ENCODE measurements at places on chromosomes 16 and 17. TPM values are rescaled to one million over a fixed set of nuclear protein-coding genes. Genes with fewer than 3 reads are reported as not detected.
A peak's percentile ranks its signal among the peaks of the same experiment; 100 is the strongest.

Gene OR1F1
- total RNA-seq: not detected

Gene SCGB1C2
- total RNA-seq: not detected

DNA sequence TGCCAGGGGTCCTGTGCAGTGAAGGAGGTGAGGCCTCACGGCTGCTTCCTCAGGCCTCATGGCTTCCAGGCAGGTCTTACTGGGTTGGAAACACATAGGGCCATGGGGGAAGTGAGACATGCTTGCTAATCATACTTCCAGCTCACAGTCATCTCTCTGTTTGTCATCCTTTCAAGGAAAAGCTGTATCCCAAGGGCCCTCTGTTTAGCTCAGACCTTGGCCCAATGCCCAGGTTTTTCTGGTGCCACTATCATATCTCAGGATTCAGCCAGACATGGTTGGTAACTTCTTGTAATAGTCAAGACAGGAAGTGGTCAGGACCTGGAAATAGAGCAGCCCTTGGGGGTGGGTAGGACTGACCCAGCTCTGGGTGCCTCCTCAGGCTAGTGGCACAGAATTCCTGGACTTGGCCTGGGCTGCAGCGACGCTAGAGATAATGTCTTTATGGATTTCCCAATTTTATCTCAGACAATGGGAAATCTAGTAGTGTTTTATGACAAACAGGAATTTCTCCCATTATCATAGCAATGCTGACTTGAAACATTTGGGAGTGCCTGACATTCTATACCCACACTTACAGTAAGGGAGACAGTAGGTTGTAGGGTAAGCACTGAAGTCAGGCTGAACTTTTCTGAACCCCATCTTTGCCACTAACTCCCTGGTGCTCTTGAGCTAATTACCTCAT is 13.5 kb upstream of the ITGB3 start:
- no peaks in the 10 kb centered on the region for H3K36me3 ChIP-seq
- H3K4me1 ChIP-seq: no peaks in the 10 kb centered on the region
- H3K27ac ChIP-seq: peak overlapping the region; percentile 18

GRCh38 chr17:76408037-76408849 is 23.8 kb downstream of the SPHK1 start:
- no peak overlapping the region for H3K27ac ChIP-seq
- DNase-seq: peak; percentile 81
- peaks cover 3% of the 10 kb centered on the region for H3K36me3 ChIP-seq
- no peaks in the 10 kb centered on the region for H3K27me3 ChIP-seq

Gene VMP1
- 192 TPM for total RNA-seq

Gene KIF18B
- 0.22 TPM for total RNA-seq

- peak within 1 kb of the TSS; percentile 60 for H3K4me3 ChIP-seq
- peak; percentile 34 for DNase-seq
- no peaks in the 10 kb centered on the region for H3K36me3 ChIP-seq
- H3K27ac ChIP-seq: no peak within 1 kb of the TSS
- no peaks in the 10 kb centered on the region for H3K4me1 ChIP-seq
Observed at GRCh38 chr17:6069539-6070429, at the start of gene WSCD1. WSCD1 (plus strand) TSS chr17:6070379; CDS start chr17:6080659, 10,280 bp downstream.

GRCh38 chr16:48526058-48526957 is 83.7 kb downstream of the N4BP1 start:
- H3K4me1 ChIP-seq: peaks cover 16% of the 10 kb centered on the region
- no peak overlapping the region for H3K4me3 ChIP-seq
- no peaks in the 10 kb centered on the region for H3K36me3 ChIP-seq
- peak; percentile 78 for DNase-seq
- no peaks in the 10 kb centered on the region for H3K27me3 ChIP-seq

Gene CX3CL1
- total RNA-seq: 3.3 TPM

DNA sequence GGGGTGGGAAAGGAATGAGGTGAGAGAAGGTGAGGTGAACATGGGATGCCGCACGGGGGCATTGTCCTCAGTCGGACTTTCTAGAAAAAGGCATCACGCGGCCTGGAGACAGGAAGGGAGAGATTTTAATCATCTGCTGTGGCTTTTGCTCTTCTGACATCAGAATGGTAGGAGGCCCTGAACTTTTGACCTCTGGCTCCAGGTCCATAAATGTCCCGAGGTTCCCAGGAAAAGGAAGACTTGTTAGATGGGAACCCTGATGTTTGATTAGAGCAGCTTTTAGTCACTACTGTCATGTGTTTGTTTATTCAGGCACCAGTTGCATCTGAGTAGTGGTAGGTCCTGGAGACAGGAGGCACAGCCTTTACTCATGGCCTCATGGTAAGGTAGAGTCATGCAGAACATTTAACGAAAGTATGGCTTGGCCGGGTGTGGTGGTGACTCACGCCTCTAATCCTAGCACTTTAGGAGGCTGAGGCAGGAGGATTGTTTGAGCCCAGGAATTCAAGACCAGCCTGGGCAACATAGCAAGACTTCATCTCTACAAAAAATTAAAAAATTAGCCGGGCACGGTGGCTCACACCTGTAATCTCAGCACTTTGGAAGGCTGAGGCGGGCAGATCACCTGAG is 203.1 kb downstream of the MSI2 start:
- H3K4me3 ChIP-seq: no peak overlapping the region
- peak; percentile 39 for DNase-seq
- no peaks in the 10 kb centered on the region for H3K36me3 ChIP-seq
- no peaks in the 10 kb centered on the region for H3K27me3 ChIP-seq
- H3K4me1 ChIP-seq: no peaks in the 10 kb centered on the region

GRCh38 chr16:68338326-68339119 is 27.7 kb downstream of the PRMT7 start:
- no peak overlapping the region for H3K4me3 ChIP-seq
- H3K27me3 ChIP-seq: no peaks in the 10 kb centered on the region
- peaks cover 14% of the 10 kb centered on the region for H3K4me1 ChIP-seq

DNA sequence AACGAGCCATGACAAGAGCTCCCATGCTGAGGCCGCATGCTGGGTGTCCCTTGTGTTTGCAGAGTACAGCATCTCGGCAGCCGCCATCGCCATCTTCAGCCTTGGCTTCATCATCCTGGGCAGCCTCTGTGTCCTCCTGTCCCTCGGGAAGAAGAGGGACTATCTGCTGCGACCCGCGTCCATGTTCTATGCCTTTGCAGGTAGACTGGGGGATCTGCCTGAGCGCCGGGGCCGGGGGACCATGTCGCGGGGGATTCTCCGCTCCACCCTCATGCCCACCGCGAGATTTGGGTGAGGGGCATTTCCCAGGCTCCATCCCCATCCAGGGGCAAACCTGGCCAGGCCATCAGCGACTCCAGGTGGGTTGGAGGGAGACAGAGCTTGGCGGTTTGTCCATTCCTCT is 10.7 kb downstream of the CACNG1 start:
- H3K4me3 ChIP-seq: no peak overlapping the region
- no peaks in the 10 kb centered on the region for H3K4me1 ChIP-seq
- H3K36me3 ChIP-seq: no peaks in the 10 kb centered on the region
- no peaks in the 10 kb centered on the region for H3K27me3 ChIP-seq
- H3K27ac ChIP-seq: no peak overlapping the region
- no peak for DNase-seq

Gene KRT24
- not detected for total RNA-seq

- no peaks in the 10 kb centered on the region for H3K36me3 ChIP-seq
- no peak for DNase-seq
- H3K27me3 ChIP-seq: no peaks in the 10 kb centered on the region
- H3K4me1 ChIP-seq: no peaks in the 10 kb centered on the region
- H3K27ac ChIP-seq: no peak overlapping the region
Observed at GRCh38 chr17:205817-206216, 24.4 kb upstream of the DOC2B start.

Gene SKAP1
- 4.7 TPM for total RNA-seq

GRCh38 chr17:47872651-47873161 is 21.7 kb upstream of the SP6 start:
- H3K4me3 ChIP-seq: no peak overlapping the region
- H3K36me3 ChIP-seq: no peaks in the 10 kb centered on the region
- peak; percentile 35 for DNase-seq
- no peaks in the 10 kb centered on the region for H3K27me3 ChIP-seq
- peaks cover 7% of the 10 kb centered on the region for H3K4me1 ChIP-seq
- no peak overlapping the region for H3K27ac ChIP-seq

- H3K36me3 ChIP-seq: no peaks in the 10 kb centered on the region
- H3K4me3 ChIP-seq: no peak overlapping the region
- no peak overlapping the region for H3K27ac ChIP-seq
- DNase-seq: no peak
- H3K27me3 ChIP-seq: no peaks in the 10 kb centered on the region
Observed at GRCh38 chr17:44372036-44372435, 8.4 kb upstream of the FAM171A2 start.

DNA sequence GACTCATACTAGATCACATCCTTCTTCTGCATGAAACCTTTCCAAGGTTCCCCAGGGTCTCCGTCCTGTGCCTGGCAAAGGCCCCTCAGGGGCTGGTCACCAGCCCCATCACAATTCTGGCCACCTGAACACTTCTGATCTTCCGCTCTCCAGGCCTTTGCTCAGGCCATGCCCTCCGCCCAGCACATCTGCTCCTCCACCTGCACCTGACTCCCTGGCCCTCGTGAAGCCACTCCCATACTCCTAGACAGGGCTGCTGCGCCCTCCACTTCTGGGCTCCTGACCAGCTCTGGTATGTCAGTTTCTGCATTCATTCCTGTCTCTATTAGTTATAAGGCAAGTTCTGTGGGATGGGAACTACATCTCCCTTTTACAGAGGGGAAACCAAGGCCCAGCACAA is 1.9 kb upstream of the MYL11 start:
- no peaks in the 10 kb centered on the region for H3K36me3 ChIP-seq
- H3K4me1 ChIP-seq: peaks cover 8% of the 10 kb centered on the region
- no peak overlapping the region for H3K4me3 ChIP-seq
- H3K27ac ChIP-seq: no peak overlapping the region
- H3K27me3 ChIP-seq: no peaks in the 10 kb centered on the region

Gene CDYL2
- total RNA-seq: 2.2 TPM

Gene HYDIN
- 0.20 TPM for total RNA-seq

- no peak for DNase-seq
- H3K36me3 ChIP-seq: no peaks in the 10 kb centered on the region
- no peaks in the 10 kb centered on the region for H3K27me3 ChIP-seq
- H3K27ac ChIP-seq: no peak overlapping the region
Observed at GRCh38 chr16:795580-796229, 4.8 kb downstream of the GNG13 start.

DNA sequence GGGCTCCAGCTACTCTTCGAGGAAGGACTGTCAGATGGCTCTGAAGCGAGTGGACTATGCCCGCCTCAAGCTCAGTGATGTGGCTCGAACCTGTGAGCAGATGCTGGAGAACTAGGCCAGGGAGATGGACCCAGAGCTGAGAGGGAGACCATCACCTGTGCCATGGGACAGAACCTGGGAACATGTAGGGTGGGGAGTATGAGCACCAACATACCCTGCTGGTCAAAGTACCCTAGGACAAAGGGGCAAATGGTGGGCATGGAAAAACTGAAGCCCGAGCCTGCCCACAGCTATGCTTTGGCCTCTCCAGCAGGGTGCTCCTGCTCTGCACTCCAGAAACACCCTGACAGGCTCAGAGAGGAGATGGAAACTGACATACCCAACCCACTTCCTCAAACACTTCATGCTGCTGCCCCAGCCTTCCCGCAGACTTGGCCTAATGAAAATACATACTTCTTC is 1.9 kb downstream of the MED11 start:
- H3K27ac ChIP-seq: peak overlapping the region; percentile 87
- H3K4me1 ChIP-seq: no peaks in the 10 kb centered on the region
- DNase-seq: no peak
- no peaks in the 10 kb centered on the region for H3K27me3 ChIP-seq

Gene LYRM9
- total RNA-seq: 4.8 TPM

- no peak overlapping the region for H3K27ac ChIP-seq
- H3K4me1 ChIP-seq: peaks cover 6% of the 10 kb centered on the region
- no peaks in the 10 kb centered on the region for H3K36me3 ChIP-seq
- no peak for DNase-seq
- no peak overlapping the region for H3K4me3 ChIP-seq
- H3K27me3 ChIP-seq: no peaks in the 10 kb centered on the region
Observed at GRCh38 chr17:37682007-37682406, 38.8 kb upstream of the DDX52 start.

DNA sequence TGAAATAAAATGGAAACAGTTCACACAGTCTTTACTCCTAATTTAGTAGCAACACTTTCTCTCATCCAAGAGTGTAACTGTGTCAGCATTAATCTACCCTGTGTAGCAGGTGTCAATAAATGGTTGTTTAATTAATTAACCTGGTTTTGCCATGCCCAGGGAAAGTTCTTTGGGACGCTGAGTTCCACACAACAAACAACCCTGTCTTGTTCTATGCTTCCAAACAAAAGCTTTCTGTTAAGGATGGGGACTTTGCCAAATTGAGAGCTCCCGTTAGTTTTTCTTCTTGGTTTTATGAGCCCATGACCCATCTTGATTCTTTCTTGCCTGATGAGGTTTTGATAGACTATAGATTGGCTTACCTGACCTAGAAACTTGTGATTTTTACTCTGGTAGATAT is 530.1 kb downstream of the KCNJ2 start:
- DNase-seq: no peak
- H3K27me3 ChIP-seq: no peaks in the 10 kb centered on the region
- H3K36me3 ChIP-seq: no peaks in the 10 kb centered on the region

DNA sequence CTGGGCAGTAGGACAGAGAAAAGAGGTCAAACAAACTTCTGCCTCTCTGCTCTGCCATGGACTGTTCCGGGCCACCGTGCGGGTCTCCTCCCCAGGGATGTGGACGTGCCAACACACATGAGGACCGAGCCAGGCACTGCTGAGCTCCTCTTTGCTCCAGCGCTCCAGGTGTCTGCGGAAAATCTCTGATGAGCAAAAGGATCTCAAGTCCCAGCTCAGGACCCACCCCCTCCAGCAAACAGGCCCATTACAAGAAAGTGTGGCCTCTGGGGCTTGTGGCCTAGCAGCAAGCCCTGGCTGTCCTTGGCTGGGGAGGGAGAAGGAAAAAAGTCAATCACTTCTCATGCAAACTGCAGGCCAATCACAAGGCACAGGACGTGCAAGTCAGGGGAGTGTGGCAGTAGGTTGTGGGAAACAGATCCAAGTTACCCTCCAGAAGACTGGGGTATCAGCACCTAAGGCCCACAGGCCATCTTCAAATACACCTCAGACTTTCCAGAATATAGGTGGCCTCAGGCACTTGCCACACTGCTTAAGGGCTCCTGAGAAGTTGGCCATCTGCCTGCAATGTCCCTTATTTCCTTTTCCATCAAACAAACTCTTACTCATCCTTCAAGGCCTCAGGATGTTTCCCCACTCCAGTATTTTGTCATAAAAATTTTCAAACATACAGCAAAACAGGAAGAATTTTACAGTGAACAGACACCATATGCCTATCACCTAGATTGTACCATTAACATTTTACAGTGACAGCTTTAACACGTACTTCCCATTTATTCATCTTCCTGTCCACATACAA is 36.0 kb upstream of the SREBF1 start:
- no peak for DNase-seq
- H3K36me3 ChIP-seq: no peaks in the 10 kb centered on the region
- no peak overlapping the region for H3K27ac ChIP-seq
- no peaks in the 10 kb centered on the region for H3K27me3 ChIP-seq
- H3K4me3 ChIP-seq: no peak overlapping the region
- H3K4me1 ChIP-seq: peaks cover 22% of the 10 kb centered on the region
